ENCODE measurements at places on chromosomes 1 and 21.
A peak's percentile ranks its signal among the peaks of the same experiment; 100 is the strongest.

GRCh38 chr1:66223681-66224080, 310.3 kb upstream of the SGIP1 start:
- no peak for DNase-seq

DNA sequence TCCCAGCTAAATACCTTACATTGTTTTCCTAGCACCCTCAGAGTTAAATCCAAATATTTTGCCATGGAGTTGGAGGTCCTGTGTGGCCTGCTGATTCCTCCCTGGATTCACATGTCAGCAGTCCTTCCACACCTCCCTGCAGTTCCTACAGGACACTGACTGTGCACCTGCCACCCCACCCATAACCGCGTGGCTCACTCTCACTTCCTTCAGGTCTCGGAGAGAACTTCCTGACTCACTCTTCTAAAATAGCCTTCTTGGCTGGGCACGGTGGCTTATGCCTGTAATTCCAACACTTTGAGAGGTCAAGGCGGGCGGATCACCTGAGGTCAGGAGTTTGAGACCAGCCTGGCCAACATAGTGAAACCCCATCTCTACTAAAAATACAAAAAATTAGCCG, 8.4 kb upstream of the CAMTA1 start:
- no peak for DNase-seq

GRCh38 chr1:248140846-248141245, 4.1 kb upstream of the OR2M5 start:
- DNase-seq = no peak

GRCh38 chr1:231376875-231377549, 38.9 kb downstream of the SPRTN start:
- no peak for DNase-seq

- no peak for DNase-seq
Measured at GRCh38 chr1:35589516-35590427, 16.7 kb downstream of the TFAP2E start.

DNA sequence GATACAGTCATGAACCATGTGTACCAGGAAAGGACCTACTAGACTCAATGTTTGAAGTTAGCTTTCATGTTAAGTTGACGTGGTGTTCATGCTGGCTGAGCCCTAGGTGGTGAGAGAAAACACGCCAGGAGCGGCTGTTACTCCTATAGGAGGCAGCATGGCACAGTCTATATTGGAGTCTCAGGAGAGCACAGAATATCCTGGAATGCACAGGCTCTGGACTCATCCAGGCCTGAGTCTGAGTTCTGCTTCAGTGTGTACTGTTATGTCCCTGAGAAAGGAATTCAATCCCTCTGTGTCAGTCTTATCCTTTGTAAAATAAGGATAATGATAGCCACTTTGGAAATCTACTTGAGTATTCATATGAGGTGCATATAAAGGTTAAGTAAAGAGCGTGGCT, 41.2 kb downstream of the DPT start:
- DNase-seq = no peak

DNA sequence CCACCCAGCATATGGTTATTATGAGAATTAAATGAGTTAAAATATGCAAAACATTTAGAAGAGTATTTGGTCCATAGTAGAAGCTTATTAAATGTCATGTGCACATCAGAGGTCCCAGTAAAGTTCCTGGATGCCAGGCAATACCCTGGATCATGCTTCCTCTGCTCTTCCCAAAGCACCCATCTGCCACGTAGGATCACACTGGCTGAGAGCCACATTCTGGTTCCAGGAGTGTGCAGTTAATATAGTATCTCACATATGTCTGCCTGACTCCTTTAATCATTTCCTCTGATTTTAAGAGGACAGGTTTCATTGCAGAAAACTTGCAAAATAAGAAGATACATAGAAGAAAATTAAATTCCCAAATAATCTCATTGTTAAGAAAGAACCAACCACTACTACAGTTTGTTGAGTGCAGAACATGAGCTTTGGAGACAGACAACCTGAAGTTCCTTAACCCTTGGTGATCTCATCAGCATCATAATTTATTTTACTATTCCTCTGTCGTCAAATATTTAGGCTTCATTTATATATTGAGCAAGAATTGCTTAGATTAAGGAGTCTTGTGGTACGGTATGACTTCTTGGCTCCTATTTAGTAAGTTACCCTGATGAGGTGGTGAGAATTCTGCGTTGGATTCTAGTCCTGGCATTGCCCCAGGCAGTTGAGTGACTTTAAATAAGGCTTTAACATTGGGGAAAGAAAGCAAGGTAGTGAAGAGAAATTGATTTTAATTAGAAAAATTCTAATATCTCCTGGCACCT, 12.3 kb downstream of the SGIP1 start:
- no peak for DNase-seq

DNA sequence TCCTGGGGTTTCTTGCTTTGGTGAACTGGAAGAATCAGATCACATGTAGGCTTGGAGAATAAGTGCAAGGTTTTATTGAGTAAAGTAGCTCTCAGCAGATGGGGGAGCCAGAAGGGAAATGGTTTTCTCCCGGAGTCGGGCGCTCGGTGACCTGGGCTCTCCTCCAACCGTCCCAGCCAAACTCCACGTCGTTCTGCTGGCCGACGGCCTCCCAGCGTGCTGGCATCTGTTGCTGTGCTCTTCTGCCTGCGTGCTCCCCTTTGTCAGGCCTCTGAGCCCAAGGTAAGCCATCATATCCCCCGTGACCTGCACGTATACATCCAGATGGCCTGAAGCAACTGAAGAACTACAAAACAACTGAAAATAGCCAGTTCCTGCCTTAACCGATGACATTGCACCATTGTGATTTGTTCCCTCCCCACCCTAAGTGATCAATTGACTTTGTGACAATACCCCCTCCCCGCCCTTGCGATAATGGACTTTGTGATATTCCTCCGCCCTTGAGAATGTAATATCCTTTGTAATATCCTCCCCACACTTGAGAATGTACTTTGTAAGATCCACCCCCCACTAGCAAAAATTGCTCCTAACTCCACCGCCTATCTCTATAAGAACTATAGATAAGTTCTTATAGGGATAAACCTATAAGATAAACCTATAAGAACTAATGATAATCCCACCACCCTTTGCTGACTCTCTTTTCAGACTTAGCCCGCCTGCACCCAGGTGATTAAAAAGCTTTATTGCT, 88.3 kb downstream of the SMYD3 start:
- DNase-seq = no peak

GRCh38 chr1:77704736-77705135, 22.3 kb upstream of the ZZZ3 start:
- DNase-seq = no peak

DNA sequence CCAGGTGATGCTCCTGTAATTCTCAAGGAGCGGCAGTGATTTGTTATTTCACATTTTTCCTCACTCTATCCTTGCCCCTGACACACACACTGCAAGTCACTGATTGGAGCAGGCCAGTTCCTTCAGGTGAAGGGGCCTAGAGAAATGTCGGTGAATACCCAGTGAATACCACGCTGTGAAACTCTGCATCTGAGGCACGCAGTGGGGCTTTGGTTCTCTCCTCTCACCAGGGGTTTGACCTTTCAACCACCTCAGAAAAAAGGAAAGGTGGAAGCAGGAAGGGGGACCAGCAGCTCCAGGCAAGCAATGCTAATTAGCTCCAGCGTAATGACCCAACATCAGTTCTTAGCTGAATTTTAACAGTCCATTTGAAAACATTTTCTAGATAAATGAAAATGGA, 532 bp upstream of the FAM177B start:
- DNase-seq = no peak

GRCh38 chr1:24721533-24721932, 23.7 kb upstream of the CLIC4 start:
- DNase-seq = no peak

- peak; percentile 33 for DNase-seq
Measured at GRCh38 chr1:219416598-219417238, 196.2 kb downstream of the ZC3H11B start.

DNA sequence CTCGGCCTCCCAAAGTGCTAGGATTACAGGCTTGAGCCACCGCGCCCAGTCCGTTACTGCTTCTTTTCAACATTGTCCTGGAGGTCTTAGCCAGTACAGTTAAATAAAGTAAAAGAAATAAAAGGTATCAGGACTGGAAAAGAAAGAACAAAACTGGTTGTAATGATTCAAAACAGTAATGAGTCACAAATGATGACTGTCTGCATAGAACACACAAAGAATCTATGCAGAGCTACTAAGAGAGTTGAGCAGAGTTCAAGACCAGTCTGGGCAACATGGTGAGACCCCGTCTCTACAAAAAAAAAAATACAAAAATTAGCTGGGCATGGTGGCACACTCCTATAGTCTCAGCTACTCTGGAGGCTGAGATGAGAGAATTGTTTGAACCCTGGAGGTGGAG, 23.4 kb downstream of the BCAR3 start:
- DNase-seq = no peak

DNA sequence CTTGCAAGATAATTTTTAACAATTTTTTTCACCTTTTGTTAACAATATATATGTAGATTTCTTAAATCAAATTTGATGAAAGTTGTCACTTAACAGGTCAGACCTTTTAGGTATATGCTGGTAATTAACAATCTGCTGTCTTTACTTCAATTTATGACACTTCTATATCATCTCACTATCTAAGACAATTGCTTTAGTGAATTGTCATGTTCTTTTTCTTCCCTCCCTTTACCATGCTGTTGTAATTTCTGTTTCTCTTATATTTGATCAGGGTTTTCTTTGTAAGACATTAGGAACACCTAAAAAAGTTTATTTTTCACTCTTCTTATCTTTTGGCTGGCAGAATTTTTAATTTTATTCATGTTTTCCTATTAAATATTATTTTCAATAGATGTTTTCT, 2.0 kb downstream of the IFI16 start:
- DNase-seq = no peak

GRCh38 chr1:111320066-111320879, 29.6 kb downstream of the CHIA start:
- no peak for DNase-seq

DNA sequence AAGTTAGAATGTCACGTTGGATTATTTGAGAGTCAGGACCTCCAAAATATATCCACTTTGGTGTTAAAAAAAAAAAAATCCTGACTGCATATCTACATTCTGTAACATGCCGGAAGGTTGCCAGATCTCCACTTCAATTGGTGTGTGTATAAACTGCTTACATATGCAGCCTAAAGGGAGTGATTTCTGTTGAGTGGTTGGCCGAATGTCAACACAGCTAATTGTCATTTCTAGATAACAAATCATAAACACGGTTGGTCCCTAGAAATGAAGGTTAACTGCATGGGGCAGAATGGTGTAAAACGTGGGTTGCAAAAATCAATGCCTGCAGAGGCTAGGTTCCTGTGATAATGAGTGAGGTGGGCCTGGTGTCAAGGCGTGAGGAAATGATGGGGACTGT, 15.0 kb upstream of the ROR1 start:
- no peak for DNase-seq

DNA sequence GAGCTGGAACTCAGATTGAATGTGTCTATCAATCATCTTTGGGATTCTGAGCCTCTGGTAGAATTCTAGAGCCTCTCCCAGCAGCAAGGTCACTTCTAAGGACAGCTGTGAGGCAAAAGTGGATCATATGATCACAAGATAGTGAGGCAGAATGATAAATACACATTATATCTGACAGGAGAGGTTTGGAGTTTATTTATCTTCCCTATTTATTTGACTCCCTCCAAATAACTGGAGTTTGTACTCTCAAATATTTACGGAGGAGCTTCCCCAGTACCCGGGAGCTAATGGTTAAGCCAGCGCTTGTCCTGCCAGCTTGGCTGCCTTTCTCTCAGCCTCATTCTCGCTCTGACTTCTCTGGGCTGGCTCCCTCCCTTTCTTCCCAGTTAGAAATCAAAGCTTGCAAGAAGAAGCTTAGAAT, 2.3 kb downstream of the HMGCS2 start:
- DNase-seq = no peak

DNA sequence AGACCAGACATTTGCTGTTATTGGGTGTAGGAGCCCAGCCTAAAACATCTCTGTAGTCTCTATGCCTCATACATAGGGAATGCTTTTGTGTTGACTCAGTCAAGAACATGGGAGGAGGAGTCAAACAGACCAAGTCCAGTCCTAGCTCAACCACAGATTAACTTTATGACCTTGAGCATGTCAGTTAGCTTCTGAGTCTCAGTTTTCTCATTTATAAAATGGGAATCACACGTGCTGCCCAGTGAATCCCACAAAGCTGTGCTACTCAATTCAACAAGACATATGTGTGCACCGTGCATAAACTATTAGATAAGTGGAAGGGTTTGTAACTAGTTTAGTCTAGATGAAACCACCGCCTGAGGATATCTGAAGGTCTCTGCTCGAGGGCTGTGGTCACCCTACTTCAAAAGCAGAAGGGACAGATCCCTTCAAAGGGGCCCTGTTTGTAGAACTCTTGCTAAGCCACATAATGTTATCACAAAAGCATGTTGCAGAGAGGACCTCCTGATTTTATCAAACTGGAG, 109.5 kb upstream of the NFIA start:
- DNase-seq = no peak

DNA sequence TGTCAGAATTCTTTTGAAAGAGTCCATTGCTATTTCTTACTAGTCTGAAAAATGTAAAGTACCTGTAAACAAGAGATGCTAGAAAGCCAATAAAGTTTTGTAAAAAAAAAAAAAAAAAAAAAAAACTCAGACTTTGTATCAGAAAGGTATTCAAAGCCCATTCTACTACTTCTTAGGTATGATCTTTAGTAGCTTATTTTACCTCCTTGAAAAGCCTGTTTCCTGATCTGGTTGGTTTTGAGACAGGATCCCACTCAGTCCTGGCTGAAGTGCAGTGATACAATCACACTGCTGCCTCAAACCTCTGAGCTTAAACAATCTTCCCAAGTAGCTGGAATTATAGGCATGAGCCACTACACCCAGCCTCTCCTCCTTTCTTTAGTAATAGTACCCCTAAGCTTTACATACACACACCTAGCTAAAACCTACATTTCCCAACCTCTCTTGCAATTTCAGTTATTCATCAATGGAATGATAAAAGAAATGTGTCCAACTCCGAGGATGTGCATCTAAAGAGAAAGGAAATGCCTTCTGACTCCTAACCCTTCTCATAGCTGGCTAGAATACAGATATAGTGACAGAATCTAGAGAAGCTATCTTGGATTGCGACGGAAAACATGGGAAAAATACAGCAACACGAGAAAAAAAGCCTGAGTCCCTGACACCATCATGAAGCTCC, 30.6 kb downstream of the EPS15 start:
- no peak for DNase-seq

DNA sequence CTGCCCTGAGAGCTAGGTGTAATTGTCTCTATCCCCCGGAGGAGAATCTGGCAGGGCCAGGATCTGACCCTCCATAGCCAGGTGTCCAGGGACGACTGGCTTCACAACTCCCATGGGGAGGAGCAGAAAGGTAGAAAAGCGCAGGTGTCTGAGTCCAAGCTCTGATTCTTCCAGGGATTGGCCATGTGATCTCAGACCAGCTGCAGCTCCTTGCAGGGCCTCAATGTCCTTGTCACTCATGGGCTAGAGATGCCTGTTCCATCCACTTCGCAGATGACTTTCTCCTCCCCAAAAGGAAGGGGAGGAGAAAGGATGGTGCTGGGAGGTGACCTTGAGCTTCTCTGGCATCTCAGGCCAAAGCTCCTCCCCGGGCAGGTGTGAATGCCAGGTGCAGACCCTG, 22.7 kb downstream of the HSPG2 start:
- no peak for DNase-seq

GRCh38 chr1:39673215-39673614, 1.3 kb upstream of the NT5C1A start:
- DNase-seq = no peak
